ENCODE measurements at places on chromosomes 4 and X.

GRCh38 chrX:153511784-153512500 is 5.5 kb upstream of the ATP2B3 start:
- no peak for DNase-seq

DNA sequence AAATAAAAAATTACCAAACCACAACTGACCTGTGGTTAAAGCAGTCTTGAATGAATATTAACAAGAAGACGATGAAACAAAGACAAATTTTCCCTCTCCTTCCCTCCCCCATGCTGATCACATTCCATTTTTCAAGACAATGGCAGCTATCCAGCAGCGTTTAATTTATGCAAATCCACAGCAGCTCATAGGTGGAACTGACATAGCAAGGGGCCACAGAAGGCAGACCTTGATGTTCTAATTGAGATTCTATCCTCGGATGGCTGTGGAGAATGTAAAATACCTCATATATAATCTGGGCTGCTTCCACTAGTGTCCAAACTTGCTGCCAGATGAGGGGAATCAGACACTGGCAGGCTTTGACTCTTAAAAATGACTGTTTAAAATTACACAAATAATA is 211.5 kb downstream of the CHRDL1 start:
- DNase-seq, result no peak

GRCh38 chr4:122131562-122132157 is 20.5 kb upstream of the BLTP1 start:
- DNase-seq, result no peak

- no peak for DNase-seq
These were observed 105.5 kb upstream of the PSAPL1 start for GRCh38 chr4:7540206-7540605.

DNA sequence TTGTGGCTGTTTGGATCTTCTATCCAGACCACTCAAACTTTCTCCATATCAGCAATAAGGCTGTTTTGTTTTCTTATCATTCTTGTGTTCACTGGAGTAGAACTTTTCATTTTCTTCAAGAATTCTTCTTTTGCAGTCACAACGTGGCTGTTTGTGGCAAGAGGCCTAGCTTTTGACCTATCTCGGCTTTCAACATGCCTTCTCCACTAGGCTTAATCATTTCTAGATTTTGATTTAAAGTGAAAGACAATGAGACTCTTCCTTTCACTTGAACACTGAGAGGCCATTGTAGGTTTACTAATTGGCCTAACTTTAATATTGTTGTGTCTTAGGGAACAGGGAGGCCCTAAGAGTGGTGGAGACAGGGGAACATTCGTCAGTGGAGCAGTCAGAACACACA is 19.1 kb downstream of the FGF2 start:
- no peak for DNase-seq

DNA sequence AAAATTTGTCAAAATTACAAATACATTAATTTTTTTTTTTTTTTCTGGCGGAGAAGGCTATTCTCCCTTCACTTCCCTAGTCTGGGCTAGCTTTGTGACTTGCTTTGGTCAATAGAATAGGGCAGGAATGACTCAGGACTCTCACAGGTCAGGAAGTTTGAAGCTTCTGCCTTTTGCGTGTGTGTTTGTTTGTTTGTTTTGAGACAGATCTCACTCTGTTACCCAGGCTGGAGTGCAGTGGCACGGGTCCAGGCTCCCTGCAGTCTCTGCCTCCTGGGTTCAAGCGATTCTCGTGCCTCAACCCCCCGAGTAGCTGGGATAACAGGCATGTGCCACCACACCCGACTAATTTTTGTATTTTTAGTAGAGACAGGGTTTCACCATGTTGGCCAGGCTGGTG is 55.9 kb upstream of the USP9X start:
- no peak for DNase-seq

- DNase-seq, result peak; percentile 79
These were observed 15.4 kb downstream of the HMGB2 start for GRCh38 chr4:173318648-173319211.
